Stimulated activated CD4-positive, alpha-beta T cell treated with anti-CD3 and anti-CD28 coated beads, Interleukin-4, amount 100 ng/mL, for 48 hours (primary cell): ENCODE measurements at places on chromosomes 16 and 17.
A peak's percentile ranks its signal among the peaks of the same experiment; 100 is the strongest.

- no peak for DNase-seq
These were observed 621 bp downstream of the KCNJ2 start for GRCh38 chr17:70169709-70170597.

DNA sequence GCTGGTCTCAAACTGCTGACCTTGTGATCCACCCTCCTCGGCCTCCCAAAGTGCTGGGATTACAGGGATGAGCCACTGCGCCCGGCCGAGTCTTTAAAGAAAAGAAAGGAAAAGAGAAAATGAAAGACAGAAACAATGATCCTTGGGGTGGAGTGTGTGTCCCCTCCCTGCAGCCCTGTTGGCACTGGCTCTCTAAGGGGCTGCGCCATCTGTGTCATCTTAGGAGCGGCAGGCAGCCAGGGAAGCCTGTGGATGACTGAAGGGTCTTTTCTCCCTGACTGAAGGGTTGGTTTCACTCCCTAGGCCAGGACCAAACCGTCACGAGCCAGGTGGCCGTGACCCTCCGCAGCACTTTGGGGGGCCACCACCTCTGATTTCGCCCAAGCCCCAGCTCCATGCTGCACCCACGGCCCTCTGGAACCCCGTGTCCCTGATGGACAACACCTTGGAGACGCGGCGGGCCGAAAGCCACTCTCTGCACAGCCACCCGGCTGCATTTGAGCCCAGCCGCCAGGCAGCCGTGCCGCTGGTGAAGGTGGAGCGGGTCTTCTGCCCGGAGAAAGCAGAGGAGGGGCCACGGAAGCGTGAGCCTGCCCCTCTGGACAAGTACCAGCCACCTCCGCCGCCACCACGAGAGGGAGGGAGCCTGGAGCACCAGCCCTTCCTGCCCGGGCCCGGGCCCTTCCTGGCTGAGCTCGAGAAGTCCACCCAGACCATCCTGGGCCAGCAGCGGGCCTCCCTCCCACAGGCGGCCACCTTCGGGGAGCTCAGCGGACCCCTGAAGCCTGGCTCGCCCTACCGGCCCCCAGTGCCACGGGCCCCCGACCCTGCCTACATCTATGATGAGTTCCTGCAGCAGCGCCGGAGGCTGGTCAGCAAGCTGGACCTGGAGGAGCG, 27.7 kb downstream of the GINS2 start:
- no peak for DNase-seq

DNA sequence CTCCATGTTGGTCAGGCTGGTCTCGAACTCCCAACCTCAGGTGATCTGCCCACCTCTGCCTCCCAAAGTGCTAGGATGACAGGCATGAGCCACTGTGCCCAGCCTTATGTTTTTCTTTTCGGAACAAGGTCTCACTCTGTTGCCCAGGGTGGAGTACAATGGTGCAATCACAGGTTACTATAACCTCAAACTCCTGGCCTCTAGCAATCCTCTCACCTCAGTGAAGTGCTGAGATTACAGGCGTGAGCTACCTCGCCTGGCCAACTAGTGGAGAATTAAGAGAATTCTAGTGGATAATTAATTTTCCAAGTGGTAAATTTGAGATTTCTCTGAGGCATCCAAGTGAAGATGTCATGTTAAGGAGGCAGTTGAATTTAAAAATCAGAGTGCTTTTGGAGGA, 2.9 kb upstream of the FBXO47 start:
- DNase-seq: no peak

DNA sequence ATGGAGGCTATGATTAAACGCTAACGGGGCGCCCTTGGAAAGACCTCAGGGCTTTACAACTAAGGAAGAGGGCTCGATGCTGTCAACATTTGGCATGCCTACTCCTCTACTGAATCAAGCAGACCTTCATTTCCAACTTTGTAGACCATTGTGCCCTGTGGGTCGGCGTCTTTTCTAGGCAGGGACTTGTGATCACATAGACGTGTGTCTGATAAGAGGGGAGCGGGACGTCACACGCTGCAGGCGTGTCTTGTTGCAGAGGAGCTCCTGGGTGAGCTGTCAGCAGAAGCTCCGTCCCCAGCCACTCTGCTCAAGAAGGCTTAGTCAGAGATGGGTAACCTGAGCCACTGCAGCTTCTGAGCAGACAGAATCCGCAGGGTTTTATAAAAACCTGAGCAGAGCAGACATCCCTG, 2.8 kb downstream of the MAPK8IP3 start:
- no peak for DNase-seq

GRCh38 chr16:85854935-85855334, 44.0 kb upstream of the IRF8 start:
- no peak for DNase-seq

GRCh38 chr16:27164352-27164751, 39.0 kb upstream of the KDM8 start:
- DNase-seq: no peak

DNA sequence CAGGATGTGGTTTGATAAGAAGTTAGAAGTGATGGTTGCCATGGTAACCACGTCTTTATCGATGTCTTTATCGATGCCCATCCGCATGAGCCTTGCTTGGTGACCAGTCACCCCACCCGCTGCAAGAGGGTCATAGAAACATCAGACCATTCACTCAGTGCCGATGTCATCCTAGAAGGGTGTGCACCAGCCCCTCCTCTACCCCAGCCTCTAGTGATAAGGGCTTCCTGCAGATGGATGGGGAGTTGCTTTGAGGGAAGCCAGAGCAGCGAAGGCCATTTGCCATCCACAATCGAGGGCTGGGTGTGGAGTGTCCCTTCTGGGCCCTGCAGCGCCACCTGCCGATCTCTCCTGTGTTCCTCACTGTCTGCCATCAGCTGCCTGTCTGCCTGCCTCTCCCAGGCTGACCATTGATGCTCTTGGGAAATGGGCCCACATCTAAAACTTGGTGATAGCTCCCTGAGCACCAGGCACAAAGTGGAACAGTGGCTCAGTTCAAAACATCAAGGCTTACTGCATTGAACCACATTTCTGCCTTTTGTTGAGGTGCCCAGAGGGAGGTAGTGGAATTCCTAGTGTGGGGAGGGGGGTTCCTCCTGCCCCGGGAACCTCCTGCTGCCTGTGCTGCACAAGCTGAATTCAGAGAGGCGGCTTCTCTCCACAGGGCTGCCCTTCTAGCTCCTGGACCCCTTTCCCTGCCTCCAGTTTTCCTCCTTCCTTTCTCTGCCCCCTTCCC, 8.9 kb downstream of the CALB2 start:
- DNase-seq: peak; percentile 51

DNA sequence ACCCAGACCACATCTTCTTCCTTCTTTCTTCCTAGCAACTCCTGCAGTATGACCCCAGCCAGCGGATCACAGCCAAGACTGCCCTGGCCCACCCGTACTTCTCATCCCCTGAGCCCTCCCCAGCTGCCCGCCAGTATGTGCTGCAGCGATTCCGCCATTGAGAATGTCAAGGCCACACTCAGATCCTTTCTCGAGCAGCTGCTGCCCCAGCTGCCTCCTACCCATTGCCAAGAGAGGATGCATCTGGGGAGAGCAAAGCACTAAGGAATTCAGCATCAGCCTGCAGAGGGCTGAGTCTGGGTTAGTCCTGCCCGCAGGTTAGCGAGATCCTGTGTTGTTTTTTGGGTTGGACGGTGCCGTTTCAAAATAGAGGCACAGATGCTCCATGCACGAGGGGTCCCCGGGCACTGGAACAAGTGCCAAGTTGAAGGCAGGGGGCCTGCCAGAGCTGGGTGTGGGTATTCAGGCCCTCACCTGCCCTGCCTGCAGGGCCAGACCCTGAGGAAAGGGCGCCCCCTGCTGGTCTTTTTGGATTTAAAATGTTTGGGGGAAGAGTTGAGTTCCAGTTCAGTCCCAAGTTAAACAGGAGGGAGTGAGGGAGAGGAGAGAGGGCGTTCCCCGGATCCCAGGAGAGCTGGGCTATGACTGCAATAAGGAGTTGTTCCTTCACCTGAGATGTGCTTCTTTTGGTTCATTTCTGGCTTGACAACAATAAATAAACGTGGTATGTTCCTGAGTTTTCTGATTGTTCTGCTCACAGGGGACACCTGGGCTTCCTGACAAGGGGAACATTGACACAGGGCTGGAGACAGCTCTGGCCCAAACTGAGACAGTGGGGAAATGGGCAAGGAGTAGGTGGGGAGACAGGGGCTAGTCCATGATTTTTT, 4.9 kb downstream of the CDK3 start:
- peak; percentile 81 for DNase-seq

- DNase-seq: no peak
These were observed 20.0 kb downstream of the GALNS start for GRCh38 chr16:88836791-88837190.

GRCh38 chr17:67266496-67266895, 21.5 kb upstream of the HELZ start:
- no peak for DNase-seq

DNA sequence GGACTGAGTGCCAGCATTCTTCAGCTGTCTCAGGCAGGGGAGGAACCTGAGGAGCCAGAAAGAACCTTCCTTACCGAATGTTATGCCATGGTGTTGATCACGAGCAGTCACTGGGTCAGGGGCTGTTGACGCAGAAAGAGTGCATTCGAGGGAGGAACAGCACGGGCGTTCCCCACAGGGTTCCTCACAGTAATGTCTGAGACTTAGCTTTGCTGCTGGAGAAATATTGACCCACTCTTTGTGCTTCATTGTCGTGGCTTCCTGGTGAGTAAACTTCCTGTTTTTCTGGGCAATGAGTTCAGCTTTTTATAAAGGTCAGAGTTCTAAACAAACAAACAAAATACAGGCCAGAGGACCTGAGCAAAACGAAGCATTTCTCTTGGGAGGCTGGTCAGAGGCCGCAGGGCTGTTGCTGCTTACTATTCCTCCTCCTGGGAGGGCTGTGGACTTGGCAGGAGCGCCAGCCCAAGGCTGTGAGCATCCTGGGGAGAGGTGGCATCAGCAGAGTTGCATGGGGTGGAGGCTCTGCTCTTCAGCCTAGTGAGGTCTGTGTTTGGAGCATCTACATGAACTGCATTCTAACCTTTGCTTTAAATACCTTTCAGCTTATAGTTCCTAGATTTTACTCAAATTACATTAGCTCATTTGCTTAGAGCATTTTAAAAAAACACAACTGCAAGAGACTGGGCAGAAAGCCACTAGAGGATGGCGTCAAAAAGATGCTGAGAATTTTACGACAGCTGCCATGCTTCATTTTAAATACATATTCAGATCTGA, 143.1 kb upstream of the CACNG5 start:
- no peak for DNase-seq

DNA sequence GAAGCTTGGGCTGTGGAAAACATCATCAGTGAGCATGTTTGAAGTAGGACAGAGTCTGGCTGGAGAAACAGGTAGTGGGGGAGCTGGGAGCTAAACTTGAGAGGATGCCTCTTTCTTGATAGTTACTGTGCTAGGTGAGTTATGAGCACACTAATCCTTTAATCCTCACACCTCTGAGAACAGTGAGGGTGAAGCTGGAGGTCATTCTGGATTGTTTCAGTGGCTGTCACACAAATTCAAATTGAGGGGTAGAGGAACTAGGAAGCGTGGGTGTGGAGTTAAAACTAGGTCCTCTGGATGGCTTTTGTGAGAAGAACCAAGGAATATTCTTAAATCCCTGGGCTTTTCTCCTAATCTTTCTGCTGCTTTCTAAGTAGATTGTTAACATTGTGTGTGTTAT, 3.3 kb downstream of the AKAP1 start:
- no peak for DNase-seq

DNA sequence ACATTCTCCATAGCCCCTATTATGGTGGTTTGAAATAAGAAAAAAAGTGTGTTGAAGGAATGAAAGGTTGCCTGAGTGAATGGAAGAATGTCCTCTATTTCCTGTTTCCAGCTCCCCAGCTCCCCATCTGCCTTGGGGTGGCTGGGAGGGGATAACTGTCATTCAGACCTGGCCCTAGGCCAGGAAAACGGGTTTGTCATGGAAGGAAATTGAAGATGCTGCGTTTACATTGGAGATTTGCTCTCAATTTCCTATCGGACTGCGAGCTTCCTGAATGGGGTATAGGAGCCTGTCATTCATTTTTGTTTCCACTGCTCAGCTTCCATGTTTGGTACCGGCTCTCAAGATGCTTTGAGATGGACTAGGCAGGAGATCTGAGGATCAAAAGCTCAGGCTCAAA, 2.2 kb upstream of the FZD2 start:
- DNase-seq: no peak

DNA sequence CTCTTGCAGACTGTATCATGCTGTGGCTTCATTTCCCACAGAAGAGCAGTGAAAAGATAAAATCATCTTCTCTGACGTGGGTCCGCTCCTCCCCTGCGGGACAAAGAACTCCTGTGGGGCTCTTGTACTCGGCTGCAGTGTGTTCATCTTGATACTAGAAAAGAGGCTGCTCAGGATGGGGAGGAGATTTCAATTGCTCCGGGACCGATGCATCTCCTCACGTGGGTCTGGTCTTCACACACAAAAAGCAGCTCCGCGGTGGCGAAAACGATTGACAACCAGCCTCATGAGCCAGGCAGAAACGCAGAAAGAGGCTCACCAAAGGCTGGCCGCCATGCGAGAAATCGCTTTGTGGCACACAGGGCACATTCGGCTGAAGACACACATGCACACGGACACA, 14.4 kb upstream of the KCNJ18 start:
- DNase-seq: no peak

- DNase-seq: no peak
These were observed 2.8 kb downstream of the KRT37 start for GRCh38 chr17:41421617-41422016.
